Left lobe of liver (tissue), 2 donors: ENCODE measurements at places on chromosomes 2 and 18. TPM values are rescaled to one million over a fixed set of nuclear protein-coding genes. Genes with fewer than 3 reads are reported as not detected.

TCF7L1 gene
- 5.7 TPM for total RNA-seq

ABCG5 gene
- total RNA-seq = 57.0 TPM

NMUR1 gene
- 0.30 TPM for total RNA-seq

MPP4 gene
- total RNA-seq = not detected

RAX gene
- not detected for total RNA-seq

SMAD2 gene
- 30.2 TPM for total RNA-seq

MARCHF4 gene
- total RNA-seq = not detected

MALL gene
- 1.6 TPM for total RNA-seq

SRD5A2 gene
- total RNA-seq = 7.6 TPM

MROH2A gene
- total RNA-seq = 6.6 TPM

WNT10A gene
- total RNA-seq = not detected

- DNase-seq = no peak
These were observed 141.1 kb downstream of the CCBE1 start for GRCh38 chr18:59555995-59556659.

DNA sequence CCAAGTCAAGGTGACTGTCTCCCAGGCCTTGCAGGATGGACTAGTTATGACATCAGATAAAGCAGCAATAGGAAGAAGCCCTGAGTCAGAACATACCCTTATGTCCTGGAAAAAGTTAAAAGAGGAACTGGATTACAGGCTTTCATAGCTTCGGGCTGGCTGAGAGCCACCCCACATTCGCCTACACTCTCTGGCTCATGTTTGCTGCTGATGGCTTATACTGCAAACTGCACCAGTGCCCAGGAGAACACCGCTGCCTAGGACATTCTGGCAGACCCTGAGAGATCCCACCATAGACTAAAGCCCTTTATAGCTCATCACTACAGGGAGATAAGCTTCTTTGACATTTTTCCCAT is 20.3 kb downstream of the SLC8A1 start:
- DNase-seq = no peak

GRCh38 chr2:176156807-176157498 is at the start of gene HOXD3:
HOXD3 (plus strand) TSS chr2:176157307; CDS start chr2:176169115, 11,808 bp downstream.
- no peak for DNase-seq

DNA sequence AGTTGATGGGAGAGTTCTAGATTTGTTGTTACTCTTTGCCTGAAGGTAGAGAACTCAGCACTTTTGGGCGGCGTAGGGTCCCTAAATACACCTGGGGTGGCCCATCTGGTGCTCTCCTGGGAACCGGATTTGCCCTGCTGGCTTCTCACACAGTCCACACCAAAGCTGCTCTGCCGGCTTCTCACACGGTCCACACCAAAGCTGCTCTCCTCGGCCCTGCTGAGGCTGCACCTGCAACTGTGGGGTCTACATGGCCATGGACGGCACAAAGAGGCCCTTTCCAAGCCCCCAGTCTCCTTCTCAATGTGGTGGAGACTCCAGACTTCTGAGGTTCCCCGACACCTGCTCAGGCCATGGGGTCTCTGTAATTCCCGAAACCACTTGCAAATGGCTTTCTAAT is 124.8 kb upstream of the GPC1 start:
- DNase-seq = no peak

DNA sequence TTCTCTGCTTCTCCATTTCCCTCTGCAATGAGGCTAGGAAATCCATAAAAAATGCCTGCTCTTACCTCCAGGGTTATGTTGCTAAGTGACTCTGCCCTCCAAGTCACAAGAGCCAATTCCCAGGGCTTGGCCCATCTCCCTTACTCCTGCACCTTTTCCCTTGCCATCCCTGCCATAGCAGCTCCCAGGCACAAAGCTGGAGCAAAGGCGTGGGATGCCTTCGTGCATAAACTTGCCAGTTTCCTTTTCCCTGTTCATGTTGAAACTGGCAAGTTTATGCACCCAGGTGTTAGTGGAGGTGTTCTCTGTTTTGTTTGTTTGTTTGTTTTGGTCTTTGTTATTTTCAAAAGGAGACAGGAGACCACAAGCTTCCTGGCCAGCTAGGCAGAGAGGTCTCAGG is 195.1 kb downstream of the ACKR3 start:
- peak; percentile 19 for DNase-seq

DNA sequence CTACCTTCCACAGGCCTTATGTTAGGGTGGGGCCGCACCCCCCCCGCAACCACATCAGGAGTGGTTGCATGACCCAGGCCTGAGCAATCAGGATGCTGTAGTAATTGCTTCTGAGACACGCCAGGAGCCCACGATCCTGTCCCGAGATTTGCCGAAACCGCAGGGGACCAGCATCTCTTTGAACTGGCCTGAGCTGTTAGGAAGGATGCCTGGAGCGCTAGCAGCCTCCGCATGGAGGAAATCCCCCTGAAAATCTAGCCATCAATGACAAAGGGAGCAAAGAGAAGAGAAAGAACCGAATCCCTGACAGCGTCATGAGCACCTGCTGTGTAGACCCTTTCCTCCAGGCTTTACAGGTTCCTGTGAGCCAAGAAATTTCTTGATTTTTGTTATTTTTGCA is 8.7 kb upstream of the TEX44 start:
- DNase-seq = no peak

- no peak for DNase-seq
These were observed 111.8 kb downstream of the PRKCE start for GRCh38 chr2:45763255-45763654.

DNA sequence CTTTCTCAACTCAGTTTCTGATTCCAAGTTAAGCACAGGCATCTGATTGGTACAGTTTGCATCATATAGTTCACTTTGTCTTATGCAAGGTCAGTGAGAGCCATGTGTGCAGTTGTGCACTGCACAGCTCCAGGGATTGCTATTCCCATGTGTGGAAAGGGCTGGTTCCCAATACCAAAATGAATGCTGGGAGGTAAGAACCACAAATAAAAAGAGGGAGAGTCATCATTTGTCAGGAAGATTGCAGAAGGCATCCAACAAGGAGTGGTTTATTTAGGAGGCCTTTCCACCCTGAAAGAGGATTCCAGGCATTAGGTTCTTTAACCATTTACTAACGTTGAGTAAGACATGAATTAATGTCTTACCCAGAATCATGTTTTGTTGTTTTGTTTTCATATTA is 141.2 kb upstream of the ST6GAL2 start:
- DNase-seq = no peak

DNA sequence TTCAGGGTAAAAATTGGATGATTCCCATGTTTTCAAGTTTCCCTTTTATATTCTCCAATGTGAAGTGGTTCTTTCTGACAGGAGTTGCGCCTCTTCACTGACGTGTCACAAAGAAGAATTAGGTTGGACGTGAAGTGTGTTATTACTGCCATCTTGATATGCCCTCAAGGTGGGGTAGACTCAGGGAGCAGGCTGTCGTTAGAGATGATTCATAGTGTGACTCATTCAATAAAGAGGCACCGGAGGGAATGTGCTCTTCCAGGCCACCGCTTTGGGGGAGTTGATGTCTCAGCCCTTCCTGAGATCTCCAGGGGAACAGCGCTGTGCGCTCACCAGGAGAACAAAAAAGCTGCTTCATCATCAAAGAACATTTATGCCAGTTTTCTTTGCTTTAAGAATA is 3.6 kb upstream of the DGKD start:
- peak; percentile 22 for DNase-seq

- DNase-seq = no peak
These were observed 109.6 kb upstream of the ODC1 start for GRCh38 chr2:10557506-10558265.

GRCh38 chr18:23662309-23663263 is at the start of gene ANKRD29:
ANKRD29 (minus strand) TSS chr18:23662911; CDS start chr18:23662730, 181 bp downstream.
- DNase-seq = peak; percentile 48

- DNase-seq = no peak
These were observed 233.7 kb downstream of the MYCN start for GRCh38 chr2:16173893-16174692.

DNA sequence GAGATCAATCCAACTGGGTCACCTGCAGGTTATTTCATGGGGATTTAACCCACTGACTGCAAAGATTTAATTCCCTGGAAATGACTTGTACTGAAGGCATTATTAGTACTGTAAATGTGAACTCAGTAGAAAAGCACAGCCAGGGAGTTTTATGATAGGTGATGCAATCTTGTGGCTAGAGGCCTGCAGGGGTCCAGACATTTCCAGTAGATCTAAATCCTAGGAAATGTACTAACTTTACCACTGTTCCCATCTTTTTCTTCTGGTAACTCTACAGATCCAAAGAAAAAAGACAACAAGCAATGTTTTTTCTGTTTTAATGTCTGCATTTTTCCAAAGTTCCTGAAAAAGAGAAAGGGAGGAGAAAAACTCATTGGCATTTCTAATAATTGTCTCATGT is 500.1 kb downstream of the ARHGAP15 start:
- DNase-seq = no peak

GRCh38 chr18:25181581-25181980 is 170.4 kb downstream of the ZNF521 start:
- no peak for DNase-seq

GRCh38 chr2:54470266-54470938 is 14.3 kb downstream of the SPTBN1 start:
- DNase-seq = no peak

DNA sequence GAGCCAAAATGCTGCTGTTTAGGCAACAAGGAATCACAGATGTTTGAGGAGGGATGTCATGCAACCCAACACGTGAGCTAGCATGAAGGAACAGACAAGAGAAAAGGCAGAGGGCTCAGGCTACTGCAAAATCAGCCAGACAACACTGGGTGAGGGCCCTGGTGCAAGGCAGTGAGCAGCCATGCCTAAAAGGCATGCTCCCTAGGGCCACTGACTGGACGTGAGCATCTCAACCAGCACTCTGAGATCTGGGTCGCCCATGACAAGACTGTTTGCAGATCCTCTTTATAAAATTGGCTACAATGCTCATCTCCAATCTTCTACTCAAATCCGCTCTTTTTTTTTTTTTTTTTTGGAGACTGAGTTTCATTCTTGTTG is 49.1 kb downstream of the KIAA2012 start:
- DNase-seq = no peak

DNA sequence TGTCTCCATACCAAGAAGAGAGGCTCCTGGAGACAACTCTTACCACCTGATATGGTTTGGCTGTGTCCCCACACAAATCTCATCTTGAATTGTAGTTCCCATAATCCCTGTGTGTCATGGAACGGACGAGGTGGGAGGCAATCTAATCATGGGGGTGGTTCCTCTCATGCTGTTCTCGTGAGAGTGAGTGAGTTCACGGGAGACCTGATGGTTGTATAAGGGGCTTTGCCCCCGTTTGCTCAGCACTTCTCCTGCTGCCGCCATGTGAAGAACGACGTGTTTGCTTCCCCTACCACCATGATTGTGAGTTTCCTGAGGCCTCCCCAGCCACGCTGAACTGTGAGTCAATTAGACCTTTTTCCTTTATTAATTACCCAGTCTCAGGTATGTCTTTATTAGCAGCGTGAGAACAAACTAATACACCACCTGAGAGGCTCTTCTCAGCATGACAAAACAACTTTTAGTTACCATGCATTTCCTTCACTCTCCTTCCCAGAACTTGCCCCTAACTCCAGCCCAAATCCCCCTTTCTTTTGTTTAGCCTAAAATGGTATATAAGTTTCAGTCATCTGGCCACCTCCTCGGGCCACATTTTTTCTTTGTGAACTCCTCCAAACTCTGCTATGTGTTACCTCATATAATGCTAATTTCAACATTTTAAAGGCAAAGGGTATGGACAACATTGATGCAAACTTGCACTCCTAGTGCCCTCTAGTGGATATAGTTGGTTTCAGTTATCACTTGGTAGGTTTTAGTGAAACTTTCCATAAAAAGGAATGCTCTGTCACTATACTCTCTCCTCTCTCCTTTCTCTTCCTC is 58.6 kb upstream of the SLC25A52 start:
- DNase-seq = no peak

- DNase-seq = peak; percentile 15
These were observed 61.3 kb downstream of the SP110 start for GRCh38 chr2:230158468-230158867.

DNA sequence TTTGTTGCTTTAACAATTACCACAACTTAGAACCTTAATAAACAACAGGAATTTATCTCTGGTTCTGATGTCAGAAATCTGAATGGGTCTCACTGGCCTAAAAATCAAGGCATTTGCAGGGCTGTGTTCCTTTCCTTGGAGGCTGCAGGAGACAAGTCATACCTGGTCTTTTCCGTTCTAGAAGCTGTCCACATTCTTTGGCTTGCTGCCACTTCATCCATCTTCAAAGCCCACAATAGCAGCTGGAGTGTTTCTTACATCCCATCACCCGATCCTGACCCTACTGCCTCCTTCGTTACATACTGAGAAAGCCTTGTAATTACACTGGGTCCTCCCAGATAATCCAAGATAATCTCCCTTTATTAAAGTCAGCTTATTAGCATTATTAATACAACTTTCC is 18.1 kb downstream of the NETO1 start:
- DNase-seq = no peak

DNA sequence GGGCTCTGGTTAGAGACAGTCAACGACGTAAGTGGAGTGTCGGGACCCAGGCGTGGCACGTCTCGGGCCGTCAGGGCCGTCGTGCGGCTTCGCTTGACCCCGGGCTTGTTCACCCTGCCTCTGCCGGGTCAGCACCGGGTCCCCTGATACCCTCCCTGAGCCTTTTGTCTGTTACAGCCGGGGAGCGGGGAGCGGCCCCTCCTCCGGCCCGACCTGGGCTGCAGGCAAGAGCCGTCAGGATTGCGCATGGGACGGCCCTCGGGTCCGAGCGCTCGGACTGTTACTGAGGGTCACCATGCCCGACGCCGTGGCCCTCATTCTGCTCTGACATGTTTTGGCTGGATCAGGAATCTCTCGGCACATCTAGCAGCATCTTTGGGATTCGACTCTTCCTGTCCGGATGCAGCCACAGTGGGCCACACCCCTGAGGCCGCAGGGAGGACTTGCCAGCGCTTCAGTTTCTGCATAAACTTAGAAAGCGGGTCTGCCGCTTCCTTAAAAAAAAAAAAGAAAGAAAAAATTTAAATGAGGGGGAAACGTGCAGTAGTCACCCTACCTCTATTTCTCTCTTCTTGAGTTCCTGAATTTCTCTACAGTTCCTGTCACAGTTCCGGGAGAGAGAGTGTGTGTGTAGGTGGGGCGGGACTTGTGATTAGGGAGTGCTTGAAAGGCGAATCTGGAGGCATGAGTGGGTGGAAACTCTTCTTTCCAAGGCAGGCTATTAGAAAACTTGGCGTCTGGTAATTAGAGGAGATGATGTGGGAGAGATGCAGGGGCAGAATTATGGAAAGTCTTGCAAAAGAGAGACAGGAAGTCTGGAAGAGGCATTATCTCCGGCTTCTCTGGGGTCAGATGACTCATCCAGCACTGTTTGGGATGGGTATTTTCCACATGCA is 909 bp downstream of the TMEM87B start:
- peak; percentile 51 for DNase-seq

GRCh38 chr2:14189929-14190328 is 442.6 kb upstream of the LRATD1 start:
- DNase-seq = no peak

GRCh38 chr2:113875135-113875534 is 14.8 kb upstream of the ACTR3 start:
- DNase-seq = no peak
